Neural progenitor cell (in vitro differentiated cells): ENCODE measurements at places on chromosomes 11 and 22.

DNA sequence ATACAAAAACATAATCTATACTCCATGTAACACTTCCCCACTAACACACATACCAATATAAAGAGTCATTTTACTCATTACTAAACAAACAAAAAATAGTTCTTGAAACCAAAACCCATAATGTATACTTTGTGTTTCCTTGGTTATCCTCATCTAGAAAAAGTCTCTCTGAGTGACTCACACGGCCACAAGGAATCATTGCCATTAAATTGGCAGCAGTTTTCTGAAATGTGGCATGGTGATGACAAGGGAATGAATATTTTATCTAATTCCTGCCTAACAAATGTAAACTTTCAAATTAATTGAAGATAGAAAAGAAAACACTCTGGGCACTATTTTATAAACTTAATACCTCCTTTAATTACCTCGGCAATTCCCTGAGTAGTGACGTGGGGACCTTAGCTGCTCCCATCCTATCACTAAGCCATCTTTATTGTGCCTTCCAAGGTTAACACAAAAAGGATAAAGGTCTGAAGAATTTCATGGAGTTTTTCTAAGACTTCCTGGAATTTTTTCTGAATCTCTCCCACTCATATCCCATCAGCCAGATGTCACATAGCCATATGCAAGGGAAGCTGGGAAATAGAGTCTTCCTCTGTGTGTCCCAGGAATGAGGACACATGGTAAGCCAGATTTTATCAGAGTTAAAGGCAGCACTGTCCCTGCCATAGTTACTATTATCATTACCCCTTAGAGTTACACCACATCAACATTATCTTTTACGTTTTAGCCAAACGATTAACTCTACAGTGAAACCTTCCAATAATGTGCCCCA is 857.2 kb upstream of the TENM4 start:
- no peak for DNase-seq

DNA sequence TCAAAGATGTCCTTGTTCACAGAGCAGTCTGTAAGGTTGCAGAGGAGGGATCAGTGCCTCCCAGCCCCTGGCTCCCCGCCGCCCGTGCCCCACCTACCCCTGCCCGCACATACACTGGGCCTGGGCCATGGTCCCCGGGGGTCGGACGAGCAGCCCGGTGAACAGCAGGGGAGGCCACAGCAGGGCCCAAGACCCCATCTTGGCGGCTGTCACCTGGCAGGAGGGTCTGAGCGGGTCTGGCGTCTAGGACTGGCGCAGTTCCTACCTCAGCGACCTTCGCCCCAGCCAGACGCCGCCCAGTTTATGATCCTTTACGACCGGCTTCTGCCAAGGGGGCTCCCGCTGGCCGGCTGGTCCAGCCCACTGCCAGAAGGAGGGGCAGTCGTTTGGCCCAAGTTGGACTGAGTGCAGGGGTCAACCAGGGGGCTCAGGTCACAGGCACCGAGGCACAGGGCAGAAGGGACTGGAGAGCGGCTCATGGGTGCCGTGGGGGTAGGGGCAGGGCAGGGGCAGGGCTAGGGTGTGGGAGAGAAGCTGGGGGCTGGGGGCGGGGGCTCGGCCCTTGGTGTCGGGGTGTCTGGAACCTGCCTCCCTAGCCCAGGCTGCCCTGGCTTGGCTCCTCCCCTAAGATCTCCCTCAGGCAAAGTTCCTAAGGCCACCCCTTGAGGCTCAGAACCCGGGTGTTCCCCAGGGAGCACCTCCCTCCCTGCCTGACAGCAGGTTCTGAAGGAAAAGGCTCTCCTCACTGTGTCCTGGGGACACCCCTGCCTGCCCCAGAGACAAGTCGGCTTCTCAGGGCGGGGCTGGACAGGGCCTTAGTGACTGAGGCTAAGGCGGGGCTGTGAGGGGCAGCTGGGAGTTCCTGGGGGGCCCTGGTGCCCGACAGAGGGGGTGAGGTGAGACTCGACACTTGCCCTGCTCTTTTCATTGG is at the start of gene CDHR5:
Gene CDHR5 (minus strand): TSS at position 251 of the 931 bp plus-strand sequence. CDS start 53 bp downstream, at position 198.
- no peak for DNase-seq

DNA sequence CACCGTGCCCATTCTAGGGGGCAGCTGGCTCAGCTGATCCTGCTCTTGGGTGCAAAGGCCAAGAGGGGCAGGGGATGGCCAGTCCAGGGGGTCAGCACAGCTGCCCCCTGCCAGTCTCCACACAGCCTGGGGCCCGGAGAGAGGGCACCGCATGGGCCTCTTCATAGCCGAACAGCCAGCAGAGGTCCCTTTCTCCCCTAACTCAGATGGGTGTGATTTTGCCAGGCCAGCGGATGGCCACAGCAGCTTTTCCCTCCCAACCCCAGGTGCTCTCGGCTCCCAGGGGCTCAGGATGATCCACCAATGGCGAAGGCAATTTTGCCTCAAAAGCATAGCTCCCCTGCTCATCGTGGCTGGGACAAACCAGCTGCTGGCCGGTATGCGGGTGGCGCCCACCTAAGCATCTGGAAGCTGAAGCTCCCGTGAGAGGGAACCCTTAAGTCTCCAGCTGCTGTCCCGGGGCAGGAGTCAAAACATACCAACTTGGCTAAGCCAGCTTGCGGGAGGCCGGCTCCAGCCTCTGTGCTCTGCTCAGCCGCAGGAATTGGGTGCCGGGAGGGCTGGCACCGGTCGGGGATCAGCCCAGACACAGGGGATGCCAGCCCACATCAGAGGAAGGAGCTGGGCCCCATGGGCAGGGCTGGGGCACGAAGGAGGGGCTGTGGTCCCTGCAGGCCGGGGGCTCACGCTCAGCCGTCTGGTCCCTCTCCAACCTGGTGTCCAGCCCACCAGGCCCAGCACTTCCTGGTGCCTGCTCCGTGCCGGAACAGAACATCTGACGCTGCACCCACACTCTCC is 30.5 kb upstream of the GNB1L start:
- no peak for DNase-seq

GRCh38 chr22:41561335-41561734 is 525 bp downstream of the CSDC2 start:
- peak; percentile 40 for DNase-seq

GRCh38 chr22:20550851-20551744 is 43.7 kb downstream of the MED15 start:
- peak; percentile 59 for DNase-seq

- no peak for DNase-seq
Measured at GRCh38 chr11:119028346-119029068, 2.2 kb downstream of the SLC37A4 start.

- DNase-seq, result no peak
Measured at GRCh38 chr11:2738551-2739431, 39.0 kb upstream of the KCNQ1OT1 start.

GRCh38 chr11:19715373-19715772 is 2.7 kb downstream of the NAV2 start:
- no peak for DNase-seq

DNA sequence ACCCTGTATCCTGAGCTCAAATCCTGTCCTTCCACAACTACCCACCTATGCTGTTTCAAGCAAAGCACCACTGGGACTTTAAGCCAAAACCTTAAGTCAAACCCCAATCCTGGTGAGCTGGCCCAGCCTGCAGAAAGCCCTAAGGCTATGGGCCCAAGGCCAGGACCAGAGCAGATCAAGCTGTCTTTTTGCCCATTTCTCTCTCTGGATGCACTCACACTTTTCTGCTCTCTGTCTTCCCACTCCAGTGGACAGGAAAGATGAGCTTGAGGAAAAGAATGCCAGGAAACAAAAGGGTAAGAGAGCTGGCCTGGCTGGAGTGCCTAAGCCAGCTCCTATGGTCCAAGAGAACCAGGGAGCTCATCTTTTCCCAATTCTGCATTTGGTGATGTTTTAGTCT is 284.3 kb upstream of the ISX start:
- DNase-seq, result no peak

DNA sequence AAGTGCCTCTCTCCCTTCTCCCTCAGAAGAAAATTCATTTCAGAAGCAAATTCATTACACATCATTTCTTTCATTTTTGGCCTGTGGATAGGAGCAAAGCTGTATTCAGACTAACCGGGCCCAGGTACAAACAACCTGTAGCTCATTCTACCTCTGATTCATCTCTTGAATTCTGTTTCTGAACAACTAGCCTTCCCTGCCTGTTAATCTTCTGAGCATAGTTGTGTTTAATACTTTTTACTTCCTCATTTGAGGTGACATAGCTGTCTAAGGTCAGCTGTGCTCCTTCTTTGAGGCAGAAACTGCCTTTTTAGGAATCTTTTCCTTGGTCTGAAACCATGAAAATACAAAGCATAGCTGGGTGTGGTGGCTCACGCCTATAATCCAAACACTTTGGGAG is 12.6 kb upstream of the IL18BP start:
- no peak for DNase-seq

DNA sequence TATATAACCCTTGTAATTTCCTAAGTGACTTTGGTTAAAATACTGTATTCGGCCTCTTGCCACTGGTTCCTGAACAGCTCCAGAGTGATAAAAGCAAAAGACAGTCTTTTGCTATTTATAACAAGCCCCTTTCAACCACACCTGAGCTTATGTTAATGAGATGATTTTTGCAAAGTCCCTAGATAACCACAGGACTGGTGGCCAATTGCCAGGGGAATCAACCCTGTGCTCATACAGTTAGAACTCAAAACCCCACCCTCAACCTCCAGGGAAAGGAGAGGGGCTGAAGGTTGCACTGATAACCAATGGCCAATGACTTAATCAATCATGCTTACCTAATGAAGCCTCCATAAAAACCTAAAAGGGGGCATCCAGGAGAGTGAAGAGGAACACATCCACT is 77.9 kb downstream of the SIK3 start:
- DNase-seq, result no peak

- no peak for DNase-seq
Measured at GRCh38 chr22:36860821-36861659, at the start of gene NCF4. Gene NCF4 (plus strand): TSS chr22:36861006. CDS start chr22:36861172, 166 bp downstream.

GRCh38 chr22:28904211-28904896 is 21.0 kb downstream of the ZNRF3 start:
- DNase-seq, result no peak
